ENCODE measurements at places on chromosomes 3 and 15.

DNA sequence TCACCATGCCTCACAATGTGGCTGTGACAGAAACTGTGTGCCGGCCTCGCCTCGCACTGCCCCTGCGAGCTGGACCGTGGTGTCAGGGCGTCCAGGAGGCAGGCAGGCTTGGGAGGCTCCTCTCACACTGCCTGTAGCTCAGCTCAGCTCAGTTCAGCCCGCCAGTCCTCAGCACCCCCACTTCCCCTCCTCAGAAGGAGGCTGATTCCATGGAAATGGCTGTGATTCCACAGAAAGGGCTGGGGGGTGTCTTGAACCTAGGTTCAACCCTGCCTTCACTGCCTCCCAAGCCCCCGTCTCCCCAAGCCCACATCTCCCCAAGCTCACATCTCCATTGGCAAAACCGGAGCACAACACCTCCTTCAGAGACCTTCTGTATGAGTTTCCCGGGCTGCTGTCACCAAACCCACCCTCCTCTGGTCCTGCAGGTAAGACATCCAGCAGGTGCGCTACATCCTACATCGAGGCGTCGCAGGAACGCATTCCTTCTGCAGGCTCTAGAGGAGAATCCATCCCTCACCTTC lies 94.0 kb downstream of the OCA2 start:
- no peak for DNase-seq

DNA sequence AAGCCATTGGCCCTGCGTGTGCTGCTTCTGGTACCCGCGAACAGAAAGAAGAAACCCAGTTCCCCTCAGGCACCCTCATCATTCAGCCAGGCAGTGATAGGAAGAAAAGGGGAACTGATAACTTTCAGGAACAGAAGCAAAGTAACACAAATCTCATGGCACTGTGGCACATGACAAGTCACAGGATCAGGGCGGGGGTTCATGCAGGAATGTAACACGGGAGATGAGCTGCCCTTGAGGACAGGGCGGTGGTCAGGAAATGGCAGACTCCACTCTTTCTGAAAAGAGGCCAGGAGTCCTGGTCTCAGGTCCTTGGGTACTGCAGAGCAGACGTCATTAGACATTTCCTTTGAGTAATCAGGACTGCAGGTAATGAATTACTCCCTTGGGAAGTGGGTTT lies 95.5 kb downstream of the CCNL1 start:
- no peak for DNase-seq

GRCh38 chr3:179682426-179683080 lies 29.7 kb downstream of the USP13 start:
- no peak for DNase-seq

- no peak for DNase-seq
Measured at GRCh38 chr3:195356151-195357086, 85.5 kb upstream of the XXYLT1 start.

GRCh38 chr3:154144825-154145465 lies 23.8 kb downstream of the ARHGEF26 start:
- DNase-seq, result no peak

DNA sequence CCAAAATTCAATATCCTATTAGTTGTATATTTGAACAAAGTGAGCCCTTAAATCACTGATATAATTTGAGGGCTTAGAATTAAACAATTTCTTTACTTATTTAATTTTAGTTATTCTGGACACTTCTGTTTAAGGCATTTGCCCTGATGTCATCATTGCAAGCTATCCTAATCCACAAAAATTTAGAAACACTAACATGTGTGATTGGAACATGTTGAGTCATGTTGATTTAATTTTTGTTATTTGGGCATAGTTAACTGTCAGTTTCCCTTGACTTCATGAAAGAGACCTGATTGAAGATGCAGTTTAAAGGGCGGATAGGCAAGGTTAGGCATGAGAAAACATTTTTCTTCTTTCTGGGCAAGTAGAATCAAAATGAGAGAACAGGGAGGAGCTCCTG lies 682.6 kb downstream of the ROBO1 start:
- DNase-seq, result no peak

DNA sequence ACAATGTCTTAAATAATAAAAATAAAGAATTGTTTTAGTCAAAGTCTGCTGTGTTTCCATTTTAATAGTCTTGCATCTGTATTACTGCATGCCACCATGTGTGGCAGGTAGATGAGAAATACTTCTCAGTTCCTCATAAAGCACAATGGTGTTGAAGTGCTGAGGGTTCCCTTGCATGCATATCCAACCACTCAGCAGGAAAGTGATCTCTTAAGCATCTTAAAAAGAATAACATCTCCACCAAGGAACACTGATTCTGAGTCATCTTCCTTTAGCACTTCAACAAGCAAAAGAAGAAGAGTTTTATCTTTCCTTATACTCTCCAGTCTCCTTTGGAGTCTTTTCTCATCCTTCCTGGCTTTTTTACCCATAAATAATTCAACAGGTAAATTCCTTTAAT lies 602.0 kb downstream of the TBL1XR1 start:
- DNase-seq, result no peak
